ENCODE measurements at places on chromosomes 3 and 15.

GRCh38 chr3:127406309-127407025 lies 118.6 kb upstream of the PRR20G start:
- DNase-seq: peak; percentile 7

- no peak for DNase-seq
Measured at GRCh38 chr3:126480206-126480605, 4.5 kb upstream of the ZXDC start.

DNA sequence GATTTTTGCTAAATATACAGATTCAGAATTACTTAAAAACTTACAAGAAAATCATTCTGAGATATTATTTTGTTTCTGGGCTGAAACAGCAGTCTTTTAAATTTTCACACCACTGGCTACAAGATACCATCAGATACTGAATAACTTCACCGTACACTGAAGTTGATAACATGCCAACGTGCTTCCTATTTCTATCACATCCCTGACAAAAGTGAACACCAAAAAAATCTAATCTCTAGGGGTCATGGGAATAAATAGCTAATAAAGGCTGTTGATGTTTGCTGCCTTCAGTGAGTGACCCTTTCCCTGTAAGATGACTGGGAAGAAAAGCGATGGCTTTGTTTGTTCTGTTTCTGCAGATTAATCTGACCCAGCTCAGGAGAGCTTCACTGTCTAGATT lies 120.5 kb downstream of the DUT start:
- no peak for DNase-seq

- no peak for DNase-seq
Measured at GRCh38 chr15:101035611-101036010, 116.5 kb downstream of the LRRK1 start.

GRCh38 chr3:58358092-58358491 lies 25.4 kb downstream of the PXK start:
- peak; percentile 12 for DNase-seq

DNA sequence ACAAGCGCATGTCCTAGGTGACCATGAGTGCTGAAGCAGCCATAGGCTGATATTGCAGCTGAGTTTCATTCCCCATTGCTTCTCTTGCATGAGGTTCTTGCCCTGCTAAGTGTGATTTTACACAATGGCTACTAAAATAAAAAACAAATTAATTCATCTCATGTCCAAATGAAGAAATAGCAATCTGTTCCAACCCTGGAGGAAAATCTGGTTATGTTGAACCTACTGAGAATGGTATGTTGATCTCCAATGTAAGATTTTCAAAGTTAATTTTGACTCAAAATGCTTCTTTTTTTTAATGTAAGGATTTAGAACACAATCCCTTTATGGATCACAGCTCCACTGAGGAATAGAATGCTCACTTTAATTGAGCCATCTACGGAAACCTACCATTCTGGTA lies 254.2 kb upstream of the CRBN start:
- DNase-seq: no peak

- DNase-seq: no peak
Measured at GRCh38 chr15:37536967-37537605, 397.4 kb upstream of the TMCO5A start.

GRCh38 chr3:186608624-186609215 lies 4.1 kb upstream of the AHSG start:
- no peak for DNase-seq

DNA sequence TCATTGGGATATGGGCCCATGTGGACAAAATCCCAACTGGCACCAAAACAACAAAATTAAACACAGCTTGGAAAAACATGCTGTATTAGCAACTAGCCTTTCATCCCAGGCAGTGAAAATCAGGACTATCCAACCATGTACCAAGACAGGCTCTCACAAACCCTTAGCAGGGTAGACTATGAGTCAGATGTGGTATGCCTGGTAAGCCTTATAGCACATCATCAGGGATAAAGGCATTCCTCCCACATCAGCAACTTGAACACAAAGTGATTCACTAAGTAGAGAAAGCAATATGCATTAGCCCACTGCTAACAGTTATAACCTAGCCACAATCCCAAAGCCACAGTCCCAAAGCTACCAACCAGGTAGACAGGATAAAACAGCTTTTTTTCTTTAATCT lies 8.0 kb downstream of the CEP152 start:
- no peak for DNase-seq

- no peak for DNase-seq
Measured at GRCh38 chr3:39531665-39532064, 64.2 kb downstream of the MOBP start.

- DNase-seq: no peak
Measured at GRCh38 chr3:76965122-76965725, 74.7 kb upstream of the ROBO2 start.

- DNase-seq: no peak
Measured at GRCh38 chr3:65993134-65993900, 45.4 kb downstream of the MAGI1 start.

- no peak for DNase-seq
Measured at GRCh38 chr3:179528772-179529171, 34.0 kb upstream of the ACTL6A start.

- DNase-seq: no peak
Measured at GRCh38 chr15:76996076-76996525, 1.2 kb downstream of the PSTPIP1 start.

GRCh38 chr3:45311953-45312801 lies 76.2 kb upstream of the LARS2 start:
- no peak for DNase-seq

GRCh38 chr3:24601066-24601939 lies 106.7 kb upstream of the THRB start:
- DNase-seq: no peak

- no peak for DNase-seq
Measured at GRCh38 chr3:142523921-142524566, 54.5 kb downstream of the ATR start.

DNA sequence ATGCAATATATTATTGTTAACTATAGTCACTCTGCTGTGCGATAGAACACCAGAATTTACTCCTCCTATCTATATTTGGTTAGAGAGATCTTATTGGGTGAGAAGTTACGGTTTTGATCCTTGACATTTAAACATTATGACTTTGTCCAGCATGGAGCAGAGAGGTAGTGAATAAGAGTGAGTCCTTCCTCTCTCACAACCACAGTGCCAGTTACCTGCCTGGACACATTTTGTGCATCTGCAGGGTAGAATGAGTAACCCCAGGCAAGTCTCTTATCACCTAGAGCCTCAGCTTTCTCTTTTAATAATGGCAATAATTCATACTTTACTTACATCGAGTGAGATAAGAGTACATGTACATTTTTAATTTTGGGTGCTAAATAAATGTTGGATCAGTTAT lies 24.1 kb downstream of the KAT2B start:
- DNase-seq: no peak

DNA sequence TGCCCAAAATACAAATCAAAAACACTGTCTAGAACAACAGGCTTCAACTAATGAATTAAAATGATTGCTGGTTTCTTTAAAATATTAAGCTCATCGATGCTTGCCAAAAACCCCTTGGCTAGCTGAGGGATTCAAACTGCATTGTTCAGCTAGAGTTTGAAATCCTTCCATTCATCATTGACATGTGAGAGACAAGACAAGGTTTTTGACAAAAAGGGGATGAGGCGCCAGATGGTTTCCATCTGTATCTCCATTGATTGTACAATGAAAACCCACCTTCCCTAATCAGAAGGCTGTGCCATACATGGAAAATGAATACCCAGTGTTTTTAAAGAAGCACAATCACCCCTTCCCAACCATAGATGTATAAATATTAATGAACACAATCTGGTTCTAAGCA lies 67.8 kb downstream of the THRB start:
- no peak for DNase-seq

DNA sequence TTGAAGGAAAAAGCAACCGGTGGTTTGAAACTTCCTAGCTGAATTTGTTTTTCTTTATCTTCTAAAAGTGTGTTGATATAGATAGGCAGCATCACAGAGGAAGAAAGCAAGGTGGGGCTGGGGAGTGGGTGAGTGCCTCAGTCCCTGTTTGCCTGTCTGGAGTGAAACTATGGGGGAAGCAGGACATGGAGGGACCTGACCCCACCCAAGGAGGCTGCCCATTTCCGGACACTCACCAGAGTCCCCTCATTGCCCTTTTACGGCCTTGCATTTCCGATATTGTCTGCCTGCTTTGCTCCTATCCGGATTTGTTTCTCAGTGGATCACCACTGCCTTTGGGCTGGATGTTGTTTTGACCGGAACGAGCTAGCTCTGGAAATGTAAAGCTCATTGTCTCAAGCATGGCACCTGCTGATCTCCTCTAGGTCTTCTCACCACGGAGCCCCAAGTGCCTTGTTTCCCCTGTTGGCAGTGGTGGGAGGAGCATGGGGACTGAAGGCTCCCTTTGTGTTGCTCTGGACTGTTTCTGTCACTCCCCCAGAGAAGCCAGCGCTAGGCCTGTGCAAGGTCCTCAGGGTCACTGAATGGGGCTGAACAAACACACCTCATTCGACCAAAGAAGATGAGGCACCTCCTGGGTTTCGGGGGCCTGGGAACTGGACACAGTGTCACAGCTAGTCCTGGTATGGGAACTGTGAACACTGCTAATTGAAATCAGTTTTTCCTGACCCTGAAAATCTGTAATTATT lies 7.0 kb downstream of the CLDN11 start:
- DNase-seq: no peak

DNA sequence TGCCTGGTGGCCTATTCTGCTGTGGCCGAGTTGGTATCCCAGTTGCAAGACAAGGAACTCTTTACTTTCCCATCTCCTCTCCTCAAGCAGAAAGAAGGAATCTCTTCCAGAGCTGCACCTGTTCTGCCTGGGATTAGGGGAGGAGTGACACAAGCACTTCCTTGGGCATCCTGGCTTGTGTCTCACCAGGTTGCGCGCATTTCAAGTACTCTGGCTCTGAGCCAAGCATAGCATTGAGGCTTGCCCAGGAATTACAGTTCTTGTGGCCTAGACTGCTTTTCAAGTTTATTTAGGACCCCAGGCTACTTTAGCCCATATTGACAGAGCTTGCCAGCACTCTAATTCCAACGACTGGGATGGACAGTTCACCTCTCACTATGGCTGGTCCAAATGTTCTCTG lies 150.5 kb downstream of the RSRC1 start:
- no peak for DNase-seq

DNA sequence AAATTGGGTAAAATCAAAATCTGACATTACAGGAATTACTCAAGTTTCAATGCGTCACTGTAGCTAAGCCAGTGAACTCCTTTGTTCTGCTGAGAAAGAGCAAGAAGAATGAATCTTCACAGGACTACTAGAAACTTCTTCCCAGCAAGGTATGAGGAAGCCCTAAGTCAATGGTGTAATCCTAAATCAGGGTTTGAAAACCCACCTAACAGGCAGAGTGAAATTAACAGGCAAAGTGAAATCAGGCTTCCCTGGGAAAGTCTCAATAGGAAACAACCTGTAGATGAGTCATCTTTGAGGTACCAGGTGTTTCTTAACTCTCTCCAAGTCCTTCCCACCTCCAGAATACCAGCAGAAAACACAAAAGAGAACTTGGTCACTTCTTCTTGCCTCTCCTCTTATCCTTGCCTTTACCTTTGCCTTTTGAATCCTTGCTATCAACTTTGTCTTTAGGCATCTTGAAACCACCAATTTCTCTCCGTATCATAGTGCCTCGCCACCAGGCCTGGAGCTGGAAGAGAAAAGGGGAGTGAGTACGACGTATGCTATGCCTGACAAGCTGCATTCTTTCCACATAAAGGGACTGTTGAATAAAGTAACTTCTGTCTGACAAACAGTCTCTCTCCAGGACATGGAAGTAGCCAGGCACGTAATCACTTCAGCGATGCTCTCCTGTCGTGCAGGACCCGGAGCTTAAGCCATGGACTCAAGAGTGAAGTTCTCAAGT lies 60.6 kb upstream of the RPL35A start:
- DNase-seq: no peak

GRCh38 chr3:167166594-167167253 lies 213.4 kb downstream of the ZBBX start:
- DNase-seq: no peak

DNA sequence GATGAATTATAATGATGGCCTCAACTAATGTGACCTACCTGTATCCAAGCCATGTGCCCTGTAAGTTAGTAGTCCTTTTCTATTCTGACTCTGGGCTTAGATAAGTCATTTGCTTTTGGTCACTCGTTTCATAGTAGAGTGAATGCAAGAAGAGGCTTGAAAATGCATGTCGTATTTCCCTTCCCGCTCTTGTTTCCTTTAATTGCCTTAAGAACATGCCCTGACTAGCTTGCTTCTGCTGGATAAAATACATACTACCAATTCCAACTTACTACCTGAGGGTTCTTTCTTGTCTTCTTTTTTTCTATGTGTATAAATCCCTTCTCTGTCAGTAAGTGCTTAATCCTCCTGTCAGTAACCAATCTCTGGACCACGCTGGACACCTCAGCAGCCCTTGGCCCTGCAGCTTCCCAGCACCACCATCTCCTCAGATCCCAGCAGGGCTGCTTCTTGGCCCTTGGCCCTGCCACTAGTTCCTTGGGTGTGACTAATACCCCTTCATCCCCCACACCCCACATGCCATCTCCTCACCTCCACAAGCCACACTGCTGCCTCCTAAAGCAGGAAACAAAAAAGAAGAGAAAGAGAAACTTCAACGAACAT lies 771.7 kb downstream of the IGSF11 start:
- no peak for DNase-seq

GRCh38 chr3:71372911-71373637 lies 210.5 kb downstream of the FOXP1 start:
- DNase-seq: no peak

DNA sequence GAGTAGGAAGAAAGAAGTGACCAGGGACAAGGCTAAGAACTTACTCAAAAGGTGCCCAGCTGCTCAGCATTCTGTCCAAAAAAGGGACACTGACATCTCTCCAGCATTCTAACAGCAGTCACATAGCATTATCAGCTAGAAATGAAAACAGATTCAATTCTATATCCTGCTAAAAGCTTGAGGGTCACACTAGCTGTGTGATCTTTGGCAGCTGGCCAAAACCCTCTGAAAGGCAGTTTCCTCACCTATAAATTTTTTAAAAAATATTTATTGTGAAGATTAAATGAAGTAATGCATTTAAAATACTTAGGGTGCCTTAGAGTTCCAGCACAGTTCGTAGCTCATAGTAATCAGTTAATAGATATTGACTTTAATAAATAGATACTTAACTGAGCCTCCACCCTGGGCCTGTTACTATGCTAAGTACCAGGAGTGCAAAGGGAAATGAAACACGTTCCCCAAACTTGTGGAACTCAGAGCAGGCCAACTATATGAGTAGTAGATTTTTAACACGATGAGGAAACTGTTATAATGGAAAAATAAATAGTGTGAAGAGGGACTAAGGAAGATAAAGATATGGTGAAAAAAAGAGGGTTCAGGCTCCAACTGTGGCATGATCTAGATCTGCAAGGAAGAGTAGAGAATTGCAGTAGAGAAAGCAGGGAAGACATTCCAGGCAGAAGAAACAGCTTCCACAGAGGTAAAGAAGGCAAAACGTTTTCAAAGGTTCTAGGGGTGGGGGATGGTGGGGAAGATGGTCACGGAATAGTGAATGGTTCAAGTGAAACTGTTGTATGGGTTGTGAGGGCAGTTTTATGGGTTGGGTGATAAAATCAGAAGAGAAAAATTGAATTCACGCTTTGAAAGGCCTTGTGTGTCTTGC lies 11.4 kb downstream of the CD86 start:
- DNase-seq: no peak

GRCh38 chr3:105752791-105753415 lies 115.9 kb downstream of the CBLB start:
- DNase-seq: peak; percentile 45

- no peak for DNase-seq
Measured at GRCh38 chr15:29570121-29570947, 251.9 kb downstream of the TJP1 start.

All from stimulated activated CD4-positive, alpha-beta T cell treated with anti-CD3 and anti-CD28 coated beads, Interleukin-4, amount 100 ng/mL, for 24 hours (primary cell).